CD4-positive, alpha-beta T cell treated with Interleukin-15 for 1 hour (primary cell): ENCODE measurements at places on chromosomes 2 and 18.

DNA sequence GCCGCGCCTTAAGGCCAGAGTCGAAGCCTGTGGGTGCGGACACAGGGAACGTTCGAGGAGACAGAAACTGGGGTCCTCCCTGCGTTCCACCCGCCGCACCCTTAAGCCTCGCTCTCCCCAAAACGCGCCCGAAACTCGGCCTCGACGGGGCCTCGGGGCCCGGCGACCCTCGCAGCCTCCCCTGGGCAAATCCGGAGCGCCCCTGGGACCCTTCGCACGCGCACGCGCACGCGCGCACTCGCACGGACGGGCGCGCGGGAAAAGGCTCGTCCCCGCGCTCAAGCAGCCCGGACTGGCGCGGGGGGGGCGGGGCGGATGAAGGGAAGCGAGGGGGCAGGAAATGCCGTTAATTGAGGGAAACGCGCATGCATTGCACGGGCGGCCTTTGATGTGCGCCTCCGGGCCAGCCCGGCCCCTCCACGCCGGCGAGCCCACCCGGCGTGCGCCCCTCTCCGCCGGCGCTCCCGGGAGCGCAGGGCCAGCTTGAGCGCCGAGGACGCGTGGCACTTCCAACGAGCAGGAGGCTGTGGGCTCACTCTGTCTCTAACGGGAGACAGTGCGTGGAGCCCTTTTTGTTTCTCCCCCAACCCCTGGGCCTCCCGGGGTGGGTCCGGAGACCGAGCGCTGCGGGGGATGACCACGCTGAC is 5.4 kb upstream of the SALL3 start:
- no peak for DNase-seq

GRCh38 chr2:10307561-10308156 is 5.0 kb downstream of the HPCAL1 start:
- no peak for DNase-seq

- peak; percentile 59 for DNase-seq
Observed at GRCh38 chr2:205868773-205869333, 186.6 kb downstream of the NRP2 start.

GRCh38 chr2:236221798-236222197 is 42.4 kb downstream of the ASB18 start:
- DNase-seq: no peak

DNA sequence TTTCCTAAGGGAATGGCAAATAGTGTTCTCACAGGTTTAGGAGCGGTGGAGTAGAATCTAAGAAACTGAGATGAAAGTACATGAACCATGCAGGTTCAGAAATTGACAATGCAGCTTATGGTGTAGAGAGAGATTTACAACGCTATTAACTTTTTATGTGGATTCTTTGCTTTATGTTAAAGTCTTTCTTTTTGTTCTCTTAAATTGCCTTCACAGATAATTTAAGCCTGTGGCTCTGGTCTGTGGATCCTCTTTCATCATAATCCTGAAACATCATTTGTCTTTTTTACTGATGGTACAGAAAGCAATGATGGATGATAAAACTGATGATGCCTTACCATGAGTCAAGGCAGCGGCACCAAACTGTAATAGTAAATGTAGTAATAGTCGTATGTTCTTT is 30.3 kb downstream of the SOCS6 start:
- DNase-seq: no peak

GRCh38 chr2:60779426-60779825 is 23.4 kb downstream of the PAPOLG start:
- no peak for DNase-seq

- DNase-seq: no peak
Observed at GRCh38 chr2:70141902-70142589, 48.8 kb downstream of the C2orf42 start.

- no peak for DNase-seq
Observed at GRCh38 chr2:120289221-120289906, 36.7 kb downstream of the RALB start.

DNA sequence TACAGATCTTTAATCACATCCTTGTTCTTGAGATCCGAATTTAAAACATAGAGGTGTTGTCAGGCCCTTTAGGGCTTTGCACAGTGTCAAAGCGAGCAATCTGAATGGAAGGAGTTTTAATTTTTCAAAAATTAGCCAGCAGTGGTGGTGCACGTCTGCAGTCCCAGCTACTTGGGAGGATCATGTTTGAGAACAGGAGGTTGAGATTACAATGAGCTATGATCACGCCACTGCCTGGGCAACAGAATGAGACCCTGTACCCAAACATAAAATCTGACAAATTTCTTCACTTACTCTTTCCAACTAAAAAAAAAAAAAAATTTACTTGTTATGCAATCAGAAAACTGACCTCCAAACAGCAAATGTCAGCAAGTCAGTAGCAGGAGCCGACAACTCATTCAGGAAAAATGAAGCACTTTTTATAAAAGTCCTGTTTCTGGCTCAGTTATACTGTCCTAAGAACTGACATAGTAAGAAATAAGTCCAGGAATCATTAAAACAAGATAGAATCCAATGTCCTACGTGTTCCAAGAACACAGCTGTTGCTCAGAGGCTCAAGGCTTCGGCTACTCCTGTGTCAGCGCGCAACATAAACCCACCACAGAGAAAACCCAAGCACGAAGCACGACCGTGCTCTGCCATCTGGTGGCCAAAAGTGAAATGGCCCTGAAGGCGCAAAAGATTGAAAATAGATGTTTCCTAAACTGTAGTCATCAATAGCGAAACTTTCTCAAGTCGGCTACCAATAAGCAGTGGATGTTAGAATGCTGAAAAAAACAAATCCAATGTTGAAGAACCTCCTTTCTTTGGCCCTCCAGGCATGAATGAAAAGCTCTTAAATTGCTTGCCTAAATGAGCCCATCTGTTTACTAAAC is 138.1 kb downstream of the INO80D start:
- DNase-seq: peak; percentile 32

DNA sequence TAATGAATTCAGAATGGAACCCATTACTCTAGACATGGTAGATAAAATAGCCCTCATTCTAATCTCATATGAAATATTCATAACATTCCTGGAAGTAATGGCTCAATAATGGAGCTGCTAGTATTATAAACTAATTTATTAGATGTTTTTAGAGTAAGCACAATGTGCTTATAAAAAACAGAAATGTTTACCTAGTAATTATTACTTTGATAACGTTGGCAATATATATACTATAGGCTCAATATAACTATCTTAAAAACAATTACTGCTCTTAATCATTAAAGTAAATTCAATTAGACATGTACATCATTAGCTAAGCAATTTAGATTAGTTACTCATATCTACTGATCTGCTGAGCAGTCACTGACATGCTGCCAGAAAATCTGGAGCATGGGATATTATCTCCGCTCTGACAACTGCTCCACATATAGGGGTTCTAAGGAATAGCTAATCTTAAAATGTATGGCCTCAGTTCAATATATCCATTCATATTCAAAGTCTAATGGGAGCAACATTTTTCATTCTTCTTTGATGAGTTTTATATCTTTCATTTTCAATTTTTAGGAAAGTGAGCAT is 19.4 kb downstream of the PPP1R1C start:
- DNase-seq: no peak

DNA sequence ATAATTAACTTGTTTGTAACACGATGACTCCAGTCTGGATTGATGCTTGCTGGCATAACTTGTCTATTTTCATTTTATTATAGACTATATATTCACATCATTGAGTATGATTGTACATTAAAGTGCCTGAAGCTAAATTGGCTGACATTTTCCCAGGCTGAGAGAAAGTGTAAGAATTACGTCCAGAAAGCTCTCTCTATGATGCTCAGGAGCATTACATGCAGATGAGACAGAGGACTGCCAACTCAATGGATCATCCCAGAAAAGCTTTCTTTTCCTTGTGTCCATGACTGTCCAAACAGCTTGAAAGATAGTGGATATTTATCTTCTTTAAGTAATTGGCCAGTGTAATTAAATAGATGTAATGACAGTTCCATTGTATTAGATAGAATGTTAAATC is 1372.2 kb upstream of the TMEFF2 start:
- DNase-seq: no peak

- no peak for DNase-seq
Observed at GRCh38 chr18:11147371-11147951, 1.9 kb downstream of the PIEZO2 start.

DNA sequence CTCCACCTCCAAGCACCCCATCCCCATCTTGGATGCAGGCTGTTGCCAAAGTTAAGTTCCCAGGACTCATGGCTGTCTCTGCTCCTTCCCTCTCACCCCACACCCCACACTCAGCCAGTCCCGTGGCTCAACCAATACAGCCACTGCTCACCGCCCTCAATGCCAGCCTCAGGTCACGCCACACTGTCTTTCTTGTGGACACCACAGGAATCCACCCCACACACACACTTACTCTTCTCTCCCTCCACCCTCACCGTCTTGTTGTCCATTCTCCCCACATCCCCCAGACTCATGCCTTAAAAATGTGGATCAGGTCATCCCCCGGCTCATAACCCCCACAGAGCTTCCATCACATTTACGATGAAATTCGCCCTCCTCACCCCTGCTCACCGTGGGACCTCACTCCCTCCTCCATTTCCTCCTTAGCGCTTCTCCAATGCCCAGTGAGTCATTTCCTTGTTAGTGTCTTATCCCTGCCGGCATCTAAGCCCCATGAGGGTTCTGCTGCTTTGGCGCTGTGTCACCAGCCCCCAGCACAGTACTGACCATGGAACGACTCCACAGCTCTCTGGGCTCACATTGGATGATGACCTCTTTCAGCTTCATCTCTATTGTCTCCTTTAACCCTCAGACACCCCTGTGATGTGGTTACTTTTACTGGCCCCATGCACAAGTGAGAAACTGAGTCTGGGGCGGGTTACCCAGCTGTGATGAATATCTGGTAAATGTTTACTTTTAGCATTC is 13.8 kb downstream of the MLPH start:
- no peak for DNase-seq

DNA sequence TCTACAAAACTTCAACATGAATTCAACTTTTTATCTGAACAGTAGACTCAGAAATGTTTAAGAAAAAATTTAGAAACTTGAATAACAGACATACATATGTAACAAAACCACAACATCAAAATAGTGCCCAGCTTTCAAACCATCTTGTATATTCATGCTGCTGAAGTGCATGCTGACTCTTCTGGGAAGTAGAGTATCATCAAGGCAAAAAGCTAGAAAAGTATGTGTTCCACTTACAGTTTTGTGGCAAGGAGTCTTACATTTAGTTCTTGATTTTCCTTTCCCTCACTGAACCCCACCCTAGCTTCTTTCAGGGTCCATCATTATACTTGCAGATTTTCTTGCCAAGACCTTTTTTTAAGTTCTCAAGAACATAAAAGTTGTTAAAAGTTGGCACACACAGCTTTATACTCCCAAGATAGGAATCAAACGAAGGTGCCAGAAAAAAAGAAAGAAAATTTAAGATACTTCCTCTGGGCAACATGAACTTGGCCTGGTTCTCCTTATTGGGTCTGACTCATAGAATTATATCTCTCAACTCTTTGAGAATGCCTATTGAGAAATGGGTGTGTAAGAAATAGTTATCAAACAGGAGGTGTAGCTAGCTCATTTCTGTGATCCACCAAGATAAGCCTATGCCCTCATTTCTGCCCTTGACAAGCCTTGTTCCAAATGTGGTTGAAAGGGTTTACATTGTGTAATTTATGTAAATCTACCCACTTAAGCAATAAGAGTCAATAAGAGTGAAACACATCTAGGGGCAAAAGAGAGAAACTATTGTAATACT is 667.6 kb upstream of the ACVR2A start:
- DNase-seq: no peak

- DNase-seq: no peak
Observed at GRCh38 chr18:60235164-60235563, 137.4 kb downstream of the MC4R start.

- no peak for DNase-seq
Observed at GRCh38 chr2:177165721-177166711, 46.6 kb upstream of the HNRNPA3 start.

- DNase-seq: no peak
Observed at GRCh38 chr2:75139171-75139570, 60.1 kb downstream of the TACR1 start.

DNA sequence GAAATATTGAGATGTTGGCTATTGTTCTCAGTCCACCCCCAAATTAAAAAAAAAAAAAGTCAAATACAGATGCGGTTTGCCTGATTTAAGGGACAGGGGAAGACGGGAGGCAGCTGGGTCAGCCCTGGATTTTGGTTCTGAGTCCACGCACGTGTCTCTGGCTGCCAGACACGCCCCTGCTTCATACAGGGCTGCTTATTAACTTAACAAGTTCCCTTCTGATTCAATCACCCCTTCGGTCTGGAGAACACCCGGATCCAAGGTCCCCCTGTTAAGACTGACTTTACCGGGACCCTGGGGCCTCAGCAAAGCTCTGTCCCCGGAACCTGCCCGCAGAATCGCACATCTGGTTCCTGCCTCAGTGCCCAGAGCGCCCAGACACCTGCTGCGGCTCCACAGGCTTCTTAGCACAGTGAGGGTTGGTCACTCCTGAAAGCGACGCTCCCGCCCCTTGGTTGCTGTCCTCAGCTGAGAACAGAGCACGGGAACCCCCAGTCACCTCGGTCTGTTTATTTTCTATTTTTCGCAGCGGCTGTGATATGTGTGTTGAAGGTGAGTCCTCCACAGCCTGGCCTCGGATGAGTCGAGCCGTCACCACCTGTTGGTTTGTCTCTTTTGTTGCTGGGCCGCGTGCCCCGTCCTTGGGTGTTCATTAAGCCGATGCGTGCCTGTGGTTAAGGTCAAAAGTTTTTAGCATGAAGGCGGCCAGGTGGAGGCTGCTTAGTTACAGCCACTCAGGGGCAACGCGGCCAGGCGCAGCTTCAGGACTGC is 57.2 kb downstream of the RTP5 start:
- DNase-seq: no peak

DNA sequence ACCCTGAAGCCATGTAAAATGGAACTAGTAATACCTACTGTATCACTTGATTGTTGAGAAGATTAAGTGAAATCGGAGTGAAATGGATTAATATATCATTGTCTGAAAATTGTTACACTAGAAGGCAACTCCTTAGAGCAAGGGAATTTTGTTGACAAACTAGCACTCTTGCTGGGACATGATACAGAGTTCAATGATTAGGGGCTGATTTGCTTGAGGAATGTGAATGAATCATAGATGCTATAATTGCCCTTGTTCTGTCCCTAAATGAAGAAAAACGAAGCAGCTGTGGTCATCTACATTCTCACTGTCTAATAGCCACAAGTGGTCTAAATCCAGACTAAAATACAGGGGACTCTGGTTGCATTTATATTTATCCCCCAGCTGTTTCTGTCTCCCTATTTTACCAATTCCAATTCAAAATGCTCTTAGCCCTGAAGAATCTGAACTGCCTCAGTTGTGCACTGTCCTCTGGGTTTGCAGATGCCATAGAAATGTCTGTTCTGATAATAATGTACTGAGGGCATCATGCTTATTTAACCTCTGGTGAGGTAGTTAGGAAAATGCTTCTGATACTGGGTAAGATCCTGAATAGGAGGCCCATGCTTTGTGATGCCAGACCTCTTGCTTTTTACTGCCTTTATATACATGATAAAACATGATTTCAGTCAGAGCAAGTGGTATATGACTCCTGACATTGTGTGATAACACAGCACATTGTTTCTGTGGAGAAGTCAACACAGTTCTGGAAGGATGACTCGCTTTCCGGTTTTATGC is 382.1 kb downstream of the NRXN1 start:
- no peak for DNase-seq

- no peak for DNase-seq
Observed at GRCh38 chr2:222790932-222791331, 69.9 kb upstream of the ACSL3 start.
